EL (cell line): ENCODE measurements at places on chromosomes 11 and 22.

DNA sequence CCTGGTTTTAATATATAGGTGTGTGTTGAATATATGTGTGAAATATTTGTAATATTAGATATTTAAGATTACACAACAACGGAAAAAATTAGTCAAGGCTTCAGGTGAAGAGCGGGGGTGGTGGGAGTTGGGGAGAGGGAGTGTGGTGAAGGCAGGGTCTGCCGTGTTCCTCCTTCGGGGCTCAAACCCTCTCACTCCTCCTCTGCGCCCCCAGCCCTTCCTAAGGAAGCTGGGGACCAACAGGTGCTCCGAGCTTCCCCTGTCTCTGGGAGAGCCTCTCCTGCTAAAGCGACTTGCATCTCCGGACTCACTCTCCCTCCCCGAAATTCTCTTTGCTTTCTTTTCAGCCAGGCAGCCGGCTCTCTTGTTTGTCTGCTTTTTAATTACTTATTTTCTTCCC is 960 bp upstream of the CADM1 start:
- DNase-seq = no peak

- DNase-seq = peak; percentile 9
Measured at GRCh38 chr11:111674941-111675340, 72.7 kb downstream of the SIK2 start.

DNA sequence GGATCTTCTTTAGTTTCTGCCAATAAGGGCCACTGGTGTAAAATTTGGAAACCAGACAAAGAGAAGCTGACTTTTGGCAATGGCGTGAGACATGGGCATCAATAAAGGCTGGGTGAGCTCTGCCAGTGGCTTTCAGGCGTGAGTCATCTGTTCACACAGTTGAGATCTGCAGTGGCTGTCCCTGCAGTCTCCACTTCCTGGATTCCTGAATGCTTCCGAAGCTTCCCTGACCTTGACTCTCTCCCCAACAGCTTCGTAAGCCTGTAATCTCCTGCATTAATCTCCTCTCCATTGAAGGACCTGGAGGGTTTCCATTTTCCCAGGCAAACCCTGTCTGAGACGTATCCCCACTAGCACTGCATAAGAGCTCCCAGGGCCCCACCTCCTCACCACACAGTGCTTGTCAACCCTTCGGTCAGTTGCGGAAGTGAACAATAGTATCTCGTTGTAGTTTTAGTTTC is 574.7 kb downstream of the TBC1D22A start:
- peak; percentile 54 for DNase-seq

GRCh38 chr22:22759371-22759770 is 115.0 kb downstream of the GGTLC2 start:
- DNase-seq = no peak

GRCh38 chr11:87122852-87123251 is 85.1 kb downstream of the TMEM135 start:
- no peak for DNase-seq
